Stimulated activated CD4-positive, alpha-beta T cell treated with anti-CD3 and anti-CD28 coated beads, Interleukin-12 subunit alpha, Interleukin-12 subunit beta, amount 100 ng/mL, for 48 hours (primary cell): ENCODE measurements at places on chromosomes 7 and 10.

DNA sequence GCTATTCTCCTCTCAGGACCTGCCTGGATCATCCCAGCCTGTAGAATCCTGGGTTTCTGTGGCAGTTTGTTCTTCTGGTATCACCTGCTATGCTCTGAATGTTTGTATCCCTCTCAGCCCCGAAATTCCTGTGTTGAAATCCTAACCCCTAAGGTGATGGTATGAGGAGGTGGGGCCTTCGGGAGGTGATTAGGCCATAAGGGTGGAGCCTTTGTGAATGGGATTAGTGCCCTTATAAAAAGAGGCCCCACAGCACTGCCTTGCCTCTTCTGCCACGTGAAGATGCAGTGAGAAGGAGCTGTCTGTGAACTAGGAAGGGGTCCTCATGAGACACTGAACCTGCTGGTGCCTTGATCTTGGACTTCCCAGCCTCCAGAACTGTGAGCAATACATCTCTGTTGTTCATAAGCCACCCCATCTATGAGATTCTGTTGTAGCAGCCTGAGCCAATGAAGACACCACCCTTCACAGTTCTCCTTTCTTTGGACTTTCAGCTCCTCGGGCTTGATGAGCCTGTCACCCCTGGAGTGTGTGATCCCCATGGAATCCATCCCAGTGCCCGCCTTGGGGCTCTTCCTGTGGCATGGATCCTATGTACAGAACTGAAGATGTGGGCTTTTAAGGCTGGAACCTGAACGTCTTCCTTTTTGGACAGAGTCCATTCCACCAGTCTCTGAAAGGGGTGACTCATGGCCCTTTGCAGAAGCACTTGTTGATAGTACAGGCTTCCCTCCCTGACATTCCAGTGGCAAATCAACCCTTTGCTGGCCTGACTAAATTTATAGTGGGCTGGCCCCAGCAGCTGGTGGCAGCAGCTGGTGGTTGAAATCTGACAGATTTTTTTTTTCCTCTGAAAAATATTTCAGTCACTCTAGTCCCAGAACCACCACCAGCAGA lies 138.0 kb downstream of the TACC2 start:
- DNase-seq = no peak

DNA sequence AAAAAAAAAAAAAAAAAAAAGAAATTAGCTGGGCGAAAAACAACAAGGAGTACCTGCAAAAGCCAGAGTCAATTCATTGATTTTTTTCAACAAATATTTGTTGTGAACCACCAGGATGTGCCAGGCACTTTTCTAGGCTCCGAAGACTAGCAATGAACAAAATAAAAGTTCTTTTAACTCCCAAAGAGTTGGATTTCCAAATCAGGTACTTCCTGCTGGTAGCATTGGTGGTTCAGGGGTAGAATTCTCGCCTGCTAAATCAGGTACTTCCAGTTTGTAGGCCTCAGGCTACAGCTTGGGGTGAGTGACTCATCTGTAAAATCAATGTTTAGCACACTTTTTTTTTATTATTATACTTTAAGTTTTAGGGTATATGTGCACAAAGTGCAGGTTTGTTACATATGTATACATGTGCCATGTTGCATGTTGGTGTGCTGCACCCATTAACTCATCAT lies 10.9 kb downstream of the PPA1 start:
- no peak for DNase-seq

- DNase-seq = no peak
These were observed 253.3 kb downstream of the CCDC3 start for GRCh38 chr10:12748186-12748585.

- no peak for DNase-seq
These were observed 738.1 kb downstream of the KCNMA1 start for GRCh38 chr10:76899490-76899889.

- DNase-seq = no peak
These were observed 72.2 kb downstream of the ZNF783 start for GRCh38 chr7:149334219-149334618.

DNA sequence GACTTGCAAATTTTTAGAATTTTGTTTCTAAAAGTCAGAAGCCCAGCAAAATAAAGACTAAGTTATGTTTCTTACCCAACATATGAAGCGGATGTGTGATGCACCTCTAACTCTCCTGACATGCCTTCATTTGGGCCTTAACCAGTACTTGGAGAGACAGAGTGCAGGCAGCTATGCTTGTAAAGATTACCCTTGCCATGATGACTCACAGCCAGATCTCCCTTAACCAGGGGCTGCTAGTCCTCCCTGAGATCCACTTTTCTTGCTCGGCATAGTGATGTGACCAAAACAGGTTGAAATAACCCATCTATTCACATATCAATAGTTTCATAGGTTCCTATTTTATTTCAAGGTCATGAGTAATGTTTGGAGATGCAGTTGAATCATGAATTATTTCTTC lies 43.6 kb downstream of the PPP1R3A start:
- DNase-seq = no peak

DNA sequence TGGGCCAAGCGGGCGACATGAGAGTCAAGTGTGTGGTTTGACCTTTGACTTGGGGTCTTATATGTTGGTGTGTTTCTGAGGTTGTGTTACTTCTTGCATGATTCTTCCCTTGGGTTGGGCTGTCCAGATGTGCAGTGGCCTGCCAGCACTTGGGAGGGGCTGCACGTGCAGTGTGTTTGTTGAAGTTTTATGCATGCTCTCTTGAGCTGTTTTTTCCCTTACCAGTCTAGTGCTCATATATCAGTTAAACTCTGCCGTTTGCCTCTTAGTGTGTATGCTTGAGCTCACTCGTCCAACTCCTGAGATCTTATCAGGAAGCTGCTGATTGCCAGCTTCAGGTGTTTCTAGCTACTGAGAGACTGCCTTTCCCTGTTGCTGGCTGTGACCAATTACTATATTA lies 23.1 kb downstream of the SP4 start:
- no peak for DNase-seq

- DNase-seq = no peak
These were observed 16.8 kb downstream of the AKR1B15 start for GRCh38 chr7:134565643-134566136.

DNA sequence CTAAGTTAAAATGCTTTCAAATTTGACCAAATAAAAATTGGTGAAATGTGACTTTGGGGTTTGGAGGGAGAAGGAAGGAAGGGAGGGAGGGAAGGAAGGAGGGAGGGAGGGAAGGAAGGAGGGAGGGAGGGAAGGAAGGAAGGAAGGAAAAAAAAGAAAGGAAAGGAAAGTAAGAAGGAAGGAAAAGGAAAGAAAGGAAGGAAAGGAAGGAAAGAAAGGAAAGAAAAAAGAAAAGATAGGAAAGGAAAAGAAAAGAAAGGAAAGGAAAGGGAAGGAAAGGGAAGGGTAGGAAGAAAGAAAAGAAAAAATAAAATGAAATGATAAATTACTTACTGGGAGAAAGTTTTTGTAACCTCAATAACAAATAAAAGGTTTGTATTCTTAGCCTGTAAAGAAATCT lies 24.1 kb upstream of the GGCT start:
- no peak for DNase-seq

- no peak for DNase-seq
These were observed 5.7 kb upstream of the ZNF862 start for GRCh38 chr7:149832332-149833041.
